ENCODE measurements at places on chromosomes 4 and X.

GRCh38 chr4:13921805-13922204 is 294.3 kb upstream of the BOD1L1 start:
- DNase-seq = no peak

DNA sequence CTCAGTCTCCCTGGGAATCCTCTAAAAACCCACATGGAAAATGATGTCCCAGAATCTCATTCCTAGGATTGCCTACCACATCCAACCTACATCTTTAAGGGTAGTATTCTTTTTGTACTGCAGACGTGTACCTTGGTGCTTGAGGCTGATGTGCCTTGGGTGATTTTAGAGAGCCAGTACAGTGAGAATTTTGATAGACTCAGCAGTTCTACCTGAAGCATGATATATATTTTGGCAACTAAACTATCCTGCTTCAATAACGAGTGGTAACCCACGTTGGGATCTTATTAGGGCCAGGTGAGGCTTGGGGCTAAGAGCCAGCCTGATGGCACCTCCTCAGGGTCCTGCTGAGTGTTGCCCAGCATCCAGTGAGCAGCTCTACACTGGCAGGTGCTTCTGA is 140.4 kb downstream of the ZNF518B start:
- no peak for DNase-seq

- DNase-seq = no peak
Observed at GRCh38 chr4:18513861-18514260, 492.3 kb upstream of the LCORL start.

GRCh38 chr4:95537191-95537590 is 11.6 kb downstream of the UNC5C start:
- no peak for DNase-seq

- DNase-seq = no peak
Observed at GRCh38 chrX:8192276-8192675, 21.2 kb upstream of the VCX2 start.

- DNase-seq = no peak
Observed at GRCh38 chrX:104113222-104113965, 1.1 kb downstream of the ZCCHC18 start.

DNA sequence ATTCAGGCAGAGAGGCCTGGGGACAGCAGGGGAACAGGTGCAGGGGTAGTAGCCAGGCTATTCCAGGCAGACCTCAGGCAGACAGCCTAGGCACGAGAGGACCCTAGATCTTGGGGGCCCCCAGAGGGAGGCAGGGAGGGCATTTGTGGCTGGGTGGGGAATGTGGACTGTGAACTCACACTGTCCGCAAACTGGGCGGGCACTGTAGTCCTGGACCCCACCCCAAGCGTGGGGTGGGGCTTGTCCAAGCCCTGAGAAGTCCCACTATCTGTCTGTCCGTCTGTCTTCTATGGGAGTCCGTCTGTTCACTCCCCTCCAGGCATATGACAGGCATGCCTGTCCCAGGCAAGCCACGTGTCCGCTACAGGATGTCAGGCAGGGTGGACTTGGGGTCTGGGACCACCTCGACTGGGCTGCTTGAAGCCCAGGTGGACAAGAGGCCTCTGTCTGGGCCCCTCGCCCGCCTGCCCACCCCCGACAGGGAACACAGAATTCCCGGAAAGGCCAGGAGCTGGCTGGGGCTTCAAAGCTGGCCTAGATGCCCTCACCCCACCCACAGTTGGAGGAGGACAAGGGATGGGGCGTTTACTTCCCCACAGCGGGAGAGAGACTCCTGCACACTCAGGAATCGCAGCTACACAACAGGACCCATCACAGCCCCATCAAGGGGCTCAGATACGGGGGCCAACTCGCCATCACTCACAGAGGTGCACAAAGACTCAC is at the start of gene SLC38A5:
Gene SLC38A5, minus strand, starts transcription at position 151 of the 723 bp plus-strand sequence. CDS start 2,336 bp downstream, outside the sequence.
- no peak for DNase-seq

All from stromal cell of bone marrow (primary cell).